HTR-8/SVneo (cell line): ENCODE measurements at places on chromosomes 12 and 14.

DNA sequence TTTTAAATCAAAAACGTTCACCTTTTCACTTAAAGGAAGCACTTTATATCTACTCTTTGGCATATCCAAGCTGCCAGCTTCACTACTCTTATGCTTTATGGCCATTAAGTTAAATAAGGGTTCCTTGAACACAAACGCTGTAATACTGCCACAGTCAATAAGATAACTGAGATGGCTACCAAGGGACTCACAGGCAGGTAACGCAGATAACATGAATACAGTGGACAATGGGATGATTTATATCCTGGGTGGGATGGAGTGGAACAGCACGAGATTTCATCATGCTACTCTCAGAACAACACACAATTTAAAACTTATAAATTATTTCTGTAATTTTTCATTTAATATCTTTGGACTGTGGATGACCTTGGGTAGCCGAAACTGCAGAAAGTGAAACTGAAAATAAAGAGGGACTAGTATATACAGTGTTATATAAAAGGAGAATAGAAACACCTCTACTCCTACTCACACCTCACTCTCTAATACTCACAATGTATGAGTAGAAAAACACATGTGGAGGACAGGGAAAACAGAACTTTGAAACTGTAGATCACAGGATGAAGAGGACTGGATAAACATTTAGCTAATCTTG, 367.3 kb downstream of the C12orf50 start:
- DNase-seq, result no peak

DNA sequence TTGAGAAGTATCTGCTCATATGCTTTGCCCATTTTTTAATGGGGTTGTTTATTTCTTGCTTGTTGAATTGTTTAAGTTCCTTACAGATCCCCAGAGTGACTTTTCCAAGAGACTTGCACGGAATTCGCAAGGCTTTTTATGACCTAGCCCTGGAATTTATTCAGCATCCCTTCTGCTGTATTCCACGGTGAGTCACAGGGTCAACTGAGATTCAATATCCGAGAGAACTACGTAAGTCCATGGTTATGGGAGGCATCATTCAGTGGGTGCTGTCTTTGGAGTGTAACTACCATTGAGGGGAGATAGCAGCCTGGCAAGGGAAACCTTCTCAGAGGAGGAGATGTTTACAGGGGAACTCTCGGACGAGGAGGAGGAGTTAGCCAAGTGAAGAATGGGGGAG, 20.9 kb upstream of the GPRC5A start:
- DNase-seq, result peak; percentile 63

GRCh38 chr12:130216031-130216430, 53.8 kb downstream of the FZD10 start:
- no peak for DNase-seq

DNA sequence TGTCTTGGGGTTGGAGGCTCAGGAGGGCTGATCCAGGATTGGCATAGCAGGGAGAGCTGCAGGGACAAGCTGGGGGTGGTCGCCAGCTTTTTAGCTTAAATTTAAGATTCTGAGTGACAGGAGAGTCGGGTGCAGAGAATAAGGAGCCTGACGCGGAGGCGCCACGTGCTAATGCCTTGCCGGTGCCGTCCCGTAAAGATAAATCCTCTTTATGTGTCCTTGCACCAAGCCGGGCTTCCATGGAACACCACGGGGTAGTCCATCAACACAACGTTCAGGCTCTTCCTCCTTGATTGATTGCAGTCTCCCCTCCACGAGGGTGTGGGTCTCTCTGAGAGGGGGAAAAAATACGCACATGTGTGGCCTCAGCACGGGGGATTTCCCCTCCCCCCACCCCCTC, 3.9 kb downstream of the DLK1 start:
- no peak for DNase-seq

DNA sequence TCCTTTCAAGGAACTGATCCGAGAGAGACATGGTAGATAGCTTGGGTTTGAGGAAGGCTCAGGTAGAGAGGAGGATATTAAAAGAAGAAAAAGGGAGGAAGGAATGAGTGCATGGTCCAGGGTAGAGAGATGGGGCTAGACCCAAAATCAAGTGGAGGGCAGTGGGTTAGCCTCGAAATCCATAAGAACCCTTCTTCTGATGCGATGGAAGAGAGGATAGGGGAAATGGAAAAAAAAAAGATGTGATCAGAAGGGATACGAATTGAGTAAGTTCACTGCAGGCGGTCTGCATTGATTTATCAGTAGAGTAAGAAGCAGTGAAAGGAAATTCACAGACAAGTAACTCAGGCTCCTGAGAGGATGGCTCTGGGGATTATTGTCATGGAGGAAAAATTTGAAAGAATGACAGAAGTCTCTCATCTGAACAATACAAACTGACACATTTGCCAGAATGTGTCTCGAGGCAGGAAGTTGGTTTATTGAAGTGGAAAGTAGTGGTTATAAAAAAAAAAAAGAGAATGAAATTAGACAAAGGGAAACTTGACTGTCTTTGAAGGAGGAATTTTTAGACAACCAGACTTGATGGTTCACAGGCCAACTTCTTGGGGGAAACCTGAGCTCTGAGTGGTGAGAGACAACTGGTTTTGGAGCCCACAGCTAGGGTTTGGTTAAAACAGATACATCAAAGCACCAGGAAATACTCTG, 10.2 kb downstream of the PPFIBP1 start:
- no peak for DNase-seq

- no peak for DNase-seq
These were observed 3.2 kb upstream of the EGLN3 start for GRCh38 chr14:33954016-33954598.

- DNase-seq, result no peak
These were observed 2.6 kb downstream of the TMEM132D start for GRCh38 chr12:129901254-129901653.

- no peak for DNase-seq
These were observed 17.1 kb downstream of the SLC11A2 start for GRCh38 chr12:51009056-51009440.

DNA sequence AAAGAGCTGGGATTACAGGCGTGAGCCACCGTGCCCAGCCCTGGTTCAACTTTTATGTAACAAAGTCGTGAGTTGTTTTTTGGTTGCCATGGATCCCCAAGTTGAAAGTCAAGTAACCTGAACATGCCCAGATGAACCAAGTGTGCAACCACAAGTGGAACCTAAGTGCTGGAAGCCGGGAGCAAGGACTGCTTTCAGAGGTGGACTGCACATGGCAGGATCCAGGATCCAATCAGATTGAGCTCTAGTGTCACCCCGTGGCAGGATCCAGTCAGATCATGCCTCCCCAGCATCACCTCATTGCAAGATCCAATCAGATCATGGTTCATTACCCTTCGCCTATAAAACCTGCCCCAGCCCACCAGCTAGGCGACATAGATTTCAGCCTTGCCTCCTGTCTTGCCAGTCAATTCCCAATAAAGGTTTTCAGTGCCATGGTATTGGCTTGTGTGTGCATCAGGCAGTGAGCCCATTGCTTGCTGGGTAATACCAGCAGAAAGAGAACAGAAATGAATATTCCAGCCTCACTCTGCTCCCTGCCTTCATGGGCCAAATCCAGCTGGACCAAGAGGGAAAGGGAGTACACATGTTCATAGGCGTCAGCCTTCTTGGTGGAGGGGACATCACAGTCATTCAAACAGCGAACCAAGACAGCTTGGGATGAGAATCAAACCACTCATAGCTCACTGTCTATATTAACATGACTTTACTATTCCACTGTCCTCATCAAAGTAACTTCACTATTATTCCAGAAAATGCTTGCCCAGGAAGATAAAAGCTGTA, 43.6 kb upstream of the VASH1 start:
- no peak for DNase-seq

DNA sequence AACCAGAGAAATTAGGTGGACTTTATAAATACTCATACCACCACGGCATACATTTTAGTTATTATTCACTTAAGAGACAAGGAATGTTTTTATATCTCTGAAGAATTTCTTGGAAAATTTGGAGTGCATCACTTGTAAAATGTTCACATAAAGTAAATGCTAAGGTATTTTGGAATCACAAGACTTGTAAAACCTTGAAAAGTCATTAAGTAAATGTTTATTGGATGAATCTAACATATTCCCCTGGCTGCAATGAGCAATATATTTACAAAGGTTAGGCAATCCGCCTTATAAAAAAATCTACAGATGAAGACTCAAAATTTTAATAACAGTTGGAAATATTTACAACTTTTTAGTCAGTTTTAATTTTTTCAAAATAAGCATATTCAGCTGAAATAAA, 287.4 kb upstream of the ALG10 start:
- no peak for DNase-seq

- DNase-seq, result no peak
These were observed 206.5 kb downstream of the ETV6 start for GRCh38 chr12:11855983-11856374.

DNA sequence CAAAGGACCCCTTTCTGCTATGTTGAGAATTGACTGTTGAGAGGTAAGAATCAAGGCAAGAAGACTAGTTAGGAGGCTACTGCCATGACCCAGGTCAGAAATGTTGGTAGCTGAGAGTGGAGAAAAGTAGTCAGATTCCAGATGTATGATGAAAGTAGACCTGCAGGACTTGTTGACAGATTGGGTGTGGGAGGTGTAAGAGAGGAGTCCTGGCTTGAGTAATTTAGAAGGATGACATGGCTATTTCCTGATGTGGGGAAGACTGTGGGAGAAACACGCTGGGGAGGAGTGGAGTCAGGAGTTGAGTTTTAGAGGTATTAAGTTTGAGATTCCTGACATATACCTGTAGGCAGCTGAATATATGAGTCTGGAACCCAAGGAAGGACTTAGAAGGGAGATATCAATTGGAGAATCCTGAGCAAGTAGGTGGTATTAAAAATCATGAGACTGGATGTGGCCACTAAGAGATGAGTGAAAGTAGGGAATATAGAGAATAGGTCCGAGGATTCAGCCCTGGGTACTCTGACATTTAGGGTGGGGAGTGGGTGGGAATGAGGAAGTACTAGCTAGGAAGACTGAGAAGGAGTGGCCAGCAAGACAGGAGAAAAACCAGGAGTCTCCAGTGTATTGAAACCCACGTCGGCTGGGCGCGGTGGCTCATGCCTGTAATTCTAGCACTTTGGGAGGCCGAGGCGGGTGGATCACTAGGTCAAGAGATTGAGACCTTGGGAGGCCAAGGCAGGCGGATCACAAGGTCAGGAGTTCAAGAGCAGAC, 12.6 kb upstream of the DDX47 start:
- no peak for DNase-seq

GRCh38 chr14:103576371-103577024, 13.7 kb downstream of the COA8 start:
- DNase-seq, result no peak

DNA sequence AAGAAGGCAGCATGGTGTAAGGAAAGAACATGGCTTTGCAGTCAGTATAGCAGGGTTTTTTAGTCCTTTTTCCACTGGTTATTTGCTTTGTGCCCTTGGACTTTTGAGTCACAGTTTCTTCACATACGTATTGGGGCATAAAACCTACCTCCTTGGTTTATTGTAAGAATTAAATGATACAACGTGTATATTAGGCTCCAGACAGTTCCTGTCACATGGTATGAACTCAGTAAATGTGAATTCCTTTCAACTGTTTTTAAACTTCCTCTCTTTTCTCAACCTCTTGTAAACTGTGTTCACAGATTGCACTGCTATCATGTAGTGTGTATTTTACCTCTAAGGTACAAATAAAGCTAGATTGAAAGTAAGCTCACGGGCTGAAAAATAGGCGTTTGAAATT, 29.5 kb downstream of the MSRB3 start:
- DNase-seq, result no peak

DNA sequence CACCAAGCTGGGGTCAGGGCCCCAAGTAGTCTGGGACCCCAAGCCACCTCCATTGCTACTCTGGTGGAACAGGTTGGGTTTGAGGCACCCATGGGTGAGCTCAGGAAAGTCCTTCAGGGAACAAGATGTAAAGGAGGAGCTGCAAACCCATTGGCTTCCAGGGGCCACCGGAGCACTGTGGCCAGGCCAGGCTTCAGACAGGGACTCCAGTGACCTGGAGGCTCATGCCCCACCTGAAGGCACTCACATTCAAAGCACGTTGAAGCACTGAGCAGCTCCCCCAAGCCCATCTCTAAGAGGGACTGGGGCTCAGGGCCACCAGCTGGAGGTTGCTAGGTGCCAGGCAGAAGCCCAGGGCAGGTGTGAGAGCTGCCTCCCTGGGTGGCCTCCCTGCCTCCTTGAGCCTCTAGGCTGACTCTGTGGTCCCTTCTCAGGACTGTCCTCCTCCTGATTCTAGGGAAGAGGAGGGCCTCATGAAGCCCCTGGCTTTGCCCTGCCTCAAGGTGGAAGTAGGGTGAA, 49.1 kb downstream of the FAM222A start:
- no peak for DNase-seq

- peak; percentile 13 for DNase-seq
These were observed 150.2 kb upstream of the CLEC14A start for GRCh38 chr14:38405851-38406635.

GRCh38 chr12:100982511-100983183, 188.1 kb downstream of the ANO4 start:
- no peak for DNase-seq

GRCh38 chr14:56422703-56423213, 156.8 kb upstream of the TMEM260 start:
- peak; percentile 84 for DNase-seq

DNA sequence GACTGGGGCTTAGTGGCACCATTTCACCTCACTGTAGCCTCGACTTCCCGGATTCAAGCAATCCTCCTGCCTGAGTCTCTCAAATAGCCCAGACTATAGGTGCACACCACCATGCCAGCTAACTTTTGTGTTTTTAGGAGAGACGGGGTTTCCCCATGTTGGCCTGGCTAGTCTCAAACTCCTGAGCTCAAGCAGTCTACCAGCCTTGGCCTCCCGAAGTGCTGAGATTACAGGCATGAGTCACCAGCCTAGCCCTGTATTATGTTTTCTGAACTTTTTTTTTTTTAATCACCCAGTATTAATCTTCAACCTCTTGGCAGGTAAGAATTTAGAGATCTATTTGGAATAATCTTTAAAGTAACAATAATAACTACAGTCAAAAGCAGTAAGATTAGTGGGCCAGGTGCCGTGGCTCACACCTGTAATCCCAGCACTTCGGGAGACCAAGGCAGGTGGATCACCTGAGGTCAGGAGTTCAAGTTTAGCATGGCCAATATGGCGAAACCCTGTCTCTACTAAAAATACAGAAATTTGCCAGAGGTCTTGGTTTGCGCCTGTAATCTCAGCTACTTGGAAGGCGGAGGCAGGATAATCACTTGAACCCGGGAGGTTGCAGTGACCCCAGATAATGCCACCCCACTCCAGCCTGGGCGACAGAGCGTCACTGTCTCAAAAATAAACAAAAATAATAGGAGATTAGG, 8.6 kb downstream of the NANOG start:
- DNase-seq, result no peak

GRCh38 chr12:65959452-65959851, 135.2 kb downstream of the HMGA2 start:
- DNase-seq, result no peak

- DNase-seq, result no peak
These were observed 46.7 kb downstream of the PDE3A start for GRCh38 chr12:20415028-20415427.

- DNase-seq, result no peak
These were observed 45.8 kb downstream of the NEUROD4 start for GRCh38 chr12:55065535-55065934.

GRCh38 chr14:51609251-51609954, 42.3 kb upstream of the FRMD6 start:
- peak; percentile 25 for DNase-seq

GRCh38 chr12:105949391-105949790, 189.4 kb downstream of the NUAK1 start:
- no peak for DNase-seq
